ENCODE measurements at places on chromosomes 1 and 21.

DNA sequence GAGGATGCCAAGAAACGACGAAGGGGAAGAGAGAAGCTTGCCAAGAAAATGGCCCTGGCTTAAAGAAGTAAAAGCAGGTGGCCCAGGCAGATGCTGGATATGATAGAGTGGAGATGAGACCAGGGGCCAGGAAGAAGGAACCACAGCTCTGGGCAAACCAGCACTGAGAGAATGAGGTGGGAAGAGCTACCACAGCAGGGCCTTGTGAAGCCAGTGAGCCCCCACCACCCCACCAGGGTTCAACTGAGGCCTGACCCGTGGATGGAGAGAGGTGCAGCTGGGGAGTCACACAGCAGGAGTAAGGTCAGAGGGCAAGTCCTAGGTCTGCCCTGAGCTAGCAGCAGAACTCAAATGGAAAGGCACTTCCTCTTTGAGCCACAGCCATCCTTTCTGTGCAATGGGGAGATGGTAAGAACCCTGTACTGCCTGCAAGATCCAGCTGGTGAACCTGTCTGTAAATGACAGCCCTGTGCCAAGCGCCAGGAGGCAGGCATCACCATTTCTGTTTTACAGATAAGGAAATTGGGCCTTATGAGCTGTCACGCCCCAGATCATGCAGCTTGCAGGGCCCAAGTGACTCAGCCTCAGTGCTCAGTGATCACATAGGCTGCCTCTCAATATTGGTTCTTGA lies 8.5 kb downstream of the SH3BGRL3 start:
- DNase-seq = peak; percentile 39

- DNase-seq = no peak
Measured at GRCh38 chr1:220339581-220339980, 67.3 kb upstream of the RAB3GAP2 start.

DNA sequence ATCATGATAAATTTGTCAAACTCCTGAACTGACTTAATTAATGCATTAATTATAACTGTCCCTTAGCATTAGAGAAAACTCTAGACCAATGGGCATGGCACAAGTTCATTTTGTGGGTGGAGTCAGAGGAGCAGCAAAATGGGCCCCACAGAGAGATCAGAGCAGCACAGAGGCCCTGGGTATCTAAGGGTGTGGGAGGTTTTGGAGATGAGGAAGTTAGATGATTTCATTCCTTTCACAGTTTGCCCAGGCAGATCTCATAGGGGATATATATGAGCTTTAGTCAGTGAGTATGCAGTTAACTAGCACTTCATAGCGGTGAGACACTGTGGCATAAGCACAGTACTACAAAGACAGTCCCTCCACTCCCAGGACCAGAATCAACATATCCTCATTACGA lies 117.3 kb downstream of the MAB21L3 start:
- DNase-seq = no peak

DNA sequence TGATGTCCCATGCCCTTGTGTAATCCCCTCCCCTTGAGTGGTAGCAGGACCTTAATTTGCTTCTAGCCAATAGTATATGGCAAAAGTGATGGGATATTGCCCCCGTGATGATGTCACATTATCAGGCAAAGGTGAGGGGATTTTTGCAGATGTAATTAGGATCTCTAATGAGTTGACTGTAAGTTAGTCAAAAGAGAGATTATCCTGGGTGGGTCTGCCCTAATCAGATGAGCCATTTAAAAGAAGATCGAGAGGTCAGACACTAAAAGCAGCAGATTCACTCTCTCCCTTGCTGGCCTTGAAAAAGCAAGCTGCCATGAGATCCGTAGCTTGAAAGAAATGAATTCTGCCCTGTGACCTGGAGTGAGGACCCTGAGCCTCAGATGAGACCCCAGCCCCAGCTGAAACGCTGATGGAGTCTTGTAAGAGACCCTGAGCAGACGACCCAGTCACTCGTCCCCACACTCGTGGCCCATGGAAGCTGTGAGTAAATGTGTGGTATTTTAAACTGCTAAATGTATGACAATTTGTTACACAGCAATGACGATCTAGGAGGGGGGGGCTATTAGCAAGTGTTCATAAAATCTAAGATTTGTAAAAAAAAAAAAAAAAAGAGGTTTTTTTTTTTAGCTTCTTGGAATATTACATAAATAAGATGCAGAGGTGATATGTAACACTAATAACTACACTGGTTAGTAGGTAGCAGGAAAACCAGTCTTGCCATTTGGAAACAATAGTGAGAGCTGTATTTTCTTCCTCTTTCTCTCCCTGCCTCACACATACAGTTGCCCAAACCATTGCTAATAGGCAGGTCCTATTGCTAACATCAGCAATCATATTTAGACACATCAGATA lies 50.3 kb upstream of the TARBP1 start:
- DNase-seq = no peak

DNA sequence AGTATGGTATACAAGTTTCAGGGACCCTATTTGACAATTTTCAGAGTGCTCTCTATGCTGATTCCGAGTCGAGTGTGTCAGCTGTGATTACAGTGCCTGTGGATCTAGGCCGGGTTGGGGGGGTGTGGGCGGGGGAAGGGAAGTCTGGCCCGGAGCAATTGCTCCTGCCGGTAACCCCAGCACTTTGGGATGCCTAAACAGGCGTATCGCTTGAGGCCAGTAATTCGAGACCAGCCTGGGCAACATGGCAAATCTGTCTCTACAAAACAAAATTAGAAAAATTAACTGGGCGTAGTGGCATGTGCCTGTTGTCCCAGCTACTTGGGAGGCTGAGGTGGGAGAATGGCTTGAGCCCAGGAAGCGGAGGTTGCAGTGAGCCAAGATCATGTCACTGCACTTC lies 1.6 kb upstream of the IL10RB start:
- DNase-seq = no peak

DNA sequence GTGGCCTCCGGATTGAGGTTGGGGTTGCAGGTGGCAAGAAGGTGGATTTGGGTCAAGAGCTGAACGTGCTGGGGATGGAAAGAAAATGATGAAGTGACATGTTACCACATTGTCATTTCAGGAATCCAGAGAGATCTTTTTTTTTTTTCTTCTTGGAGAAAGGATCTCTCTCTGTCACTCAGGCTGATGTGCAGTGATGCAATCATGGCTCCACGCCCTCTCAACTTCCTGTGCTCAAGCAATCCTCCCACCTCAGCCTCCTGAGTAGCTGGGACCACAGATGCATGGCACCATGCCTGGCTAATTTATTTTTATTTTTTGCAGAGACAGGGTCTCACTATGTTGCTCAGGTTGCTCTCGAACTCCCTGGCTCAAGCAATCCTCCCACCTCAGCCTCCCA lies 80.6 kb downstream of the GON4L start:
- DNase-seq = no peak

- no peak for DNase-seq
Measured at GRCh38 chr1:174761901-174762585, 237.7 kb upstream of the CACYBP start.

- DNase-seq = no peak
Measured at GRCh38 chr1:220747437-220748088, 559 bp upstream of the MTARC2 start.

DNA sequence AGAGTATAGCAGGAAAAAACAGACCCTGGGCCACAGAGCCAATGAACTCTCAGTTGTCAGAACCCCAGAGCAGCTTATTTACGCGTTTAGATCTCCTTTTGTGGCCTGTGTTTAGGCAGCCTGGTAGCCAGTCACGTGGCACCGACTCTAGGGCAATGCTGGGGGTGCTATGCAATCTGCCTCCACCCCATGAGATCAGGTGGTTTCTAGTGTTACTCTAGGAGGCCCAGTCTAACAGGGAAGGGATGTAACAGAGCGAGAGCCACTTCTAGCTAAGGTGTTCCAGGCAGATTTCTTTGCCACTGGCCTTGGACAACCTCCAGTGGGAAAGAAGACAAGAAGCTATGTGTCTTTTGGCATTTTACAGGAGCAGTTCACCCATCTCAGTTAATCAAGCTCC lies 12.0 kb upstream of the A3GALT2 start:
- DNase-seq = no peak

GRCh38 chr1:236163463-236164153 lies 21.3 kb downstream of the GPR137B start:
- DNase-seq = no peak

GRCh38 chr1:163820226-163820625 lies 498.5 kb downstream of the NUF2 start:
- DNase-seq = no peak

DNA sequence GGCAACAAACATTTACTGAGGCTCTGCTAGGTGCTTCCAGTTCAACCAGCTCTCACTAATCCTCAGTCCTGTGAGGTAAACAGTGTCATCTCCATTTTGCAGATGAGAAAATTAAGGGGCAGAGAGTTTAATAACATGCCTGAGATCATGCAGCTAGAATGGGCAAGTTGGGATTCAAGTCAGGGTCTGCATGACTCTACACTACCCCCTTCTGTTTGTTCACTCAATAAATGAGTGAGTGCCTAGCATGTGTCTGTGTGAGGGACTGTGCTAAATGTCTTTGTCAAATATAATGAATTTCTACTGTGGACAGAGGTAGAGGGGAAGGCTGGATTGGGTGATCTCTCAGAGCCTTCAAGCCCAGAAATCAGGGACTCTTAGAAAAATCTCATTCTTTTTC lies 4.5 kb downstream of the PEF1 start:
- no peak for DNase-seq

- DNase-seq = no peak
Measured at GRCh38 chr1:154856049-154856448, 14.0 kb downstream of the KCNN3 start.

DNA sequence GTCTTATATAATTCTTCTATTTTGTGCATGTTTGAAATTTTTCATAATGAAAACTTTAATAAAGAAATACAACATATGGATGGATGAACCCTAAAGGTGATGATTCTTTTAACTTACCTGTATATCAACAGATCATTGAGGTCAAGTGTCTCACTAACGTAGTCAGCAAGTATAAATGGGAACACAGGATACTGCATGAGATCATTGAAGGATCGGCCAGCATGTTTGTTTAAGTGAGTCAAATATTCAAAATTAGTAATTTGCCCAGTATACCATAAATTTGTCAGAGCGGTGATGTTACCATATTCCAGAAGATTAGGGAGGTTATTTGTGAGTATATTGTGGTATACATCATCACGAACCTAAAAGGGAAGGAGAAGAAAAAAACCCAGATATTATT lies 71.0 kb upstream of the GNG4 start:
- no peak for DNase-seq

Data from stimulated activated CD8-positive, alpha-beta memory T cell treated with anti-CD3 and anti-CD28 coated beads, Interleukin-4, amount 100 ng/mL, for 1 hour (primary cell).